ENCODE measurements at places on chromosomes 4 and X.

GRCh38 chrX:153944800-153945150 is 332 bp upstream of the RENBP start:
- H3K27ac ChIP-seq = no peak overlapping the region
- H3K4me3 ChIP-seq = peak overlapping the region; percentile 48
- no peak for DNase-seq
- no peaks in the 10 kb centered on the region for H3K4me1 ChIP-seq
- H3K27me3 ChIP-seq = no peaks in the 10 kb centered on the region

DNA sequence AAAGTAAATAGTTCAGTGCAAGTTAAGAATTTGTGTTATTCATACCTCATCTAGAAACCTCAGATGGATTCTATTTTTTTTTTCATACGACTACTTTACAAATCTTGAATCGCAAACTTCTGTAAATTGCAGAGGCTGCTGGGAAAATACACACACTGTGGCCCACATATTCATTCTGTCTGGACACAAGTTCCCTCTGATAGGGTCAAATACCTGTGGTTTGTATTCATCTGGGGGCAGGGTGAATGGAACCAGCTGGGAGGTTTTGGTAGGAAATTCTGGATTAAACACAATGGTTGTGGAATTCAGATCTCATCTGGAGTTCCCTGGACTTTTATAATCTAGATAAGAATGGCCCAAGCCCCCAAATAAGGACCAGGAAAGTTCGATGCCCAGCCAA is 56.2 kb downstream of the SPATA18 start:
- no peaks in the 10 kb centered on the region for H3K27me3 ChIP-seq
- no peak overlapping the region for H3K4me3 ChIP-seq
- no peak for DNase-seq
- no peaks in the 10 kb centered on the region for H3K36me3 ChIP-seq
- no peak overlapping the region for H3K27ac ChIP-seq

- H3K27me3 ChIP-seq = no peaks in the 10 kb centered on the region
- H3K27ac ChIP-seq = no peak overlapping the region
- no peak for DNase-seq
Measured at GRCh38 chr4:165301833-165302232, 25.6 kb upstream of the MSMO1 start.

DNA sequence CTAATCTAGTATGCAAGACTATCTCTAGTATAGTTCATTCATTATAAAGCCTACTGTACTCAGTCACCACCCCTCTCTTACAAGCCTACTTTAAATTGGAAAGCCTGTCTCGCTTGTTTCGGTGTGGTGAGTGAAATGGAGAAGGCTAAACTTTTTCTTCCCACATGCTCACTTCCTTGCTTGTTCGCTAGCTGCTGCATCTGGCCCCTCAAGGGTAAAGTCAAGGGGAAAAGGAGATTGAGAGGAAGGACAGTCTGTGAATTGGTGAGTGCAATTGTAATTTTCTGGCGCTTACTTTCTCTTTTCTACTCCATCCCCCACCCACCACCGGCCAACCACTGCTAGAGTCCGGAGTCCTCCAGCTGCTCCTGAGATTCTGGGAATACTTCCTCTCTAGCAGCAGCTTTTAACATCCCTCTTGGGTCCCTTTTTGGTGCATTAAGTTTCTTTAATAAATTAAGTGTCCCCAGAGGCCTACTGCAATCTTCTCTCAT is 12.1 kb upstream of the ARAP2 start:
- H3K27ac ChIP-seq = no peak overlapping the region
- no peak for DNase-seq
- no peak overlapping the region for H3K4me3 ChIP-seq
- H3K27me3 ChIP-seq = no peaks in the 10 kb centered on the region
- H3K4me1 ChIP-seq = no peaks in the 10 kb centered on the region

DNA sequence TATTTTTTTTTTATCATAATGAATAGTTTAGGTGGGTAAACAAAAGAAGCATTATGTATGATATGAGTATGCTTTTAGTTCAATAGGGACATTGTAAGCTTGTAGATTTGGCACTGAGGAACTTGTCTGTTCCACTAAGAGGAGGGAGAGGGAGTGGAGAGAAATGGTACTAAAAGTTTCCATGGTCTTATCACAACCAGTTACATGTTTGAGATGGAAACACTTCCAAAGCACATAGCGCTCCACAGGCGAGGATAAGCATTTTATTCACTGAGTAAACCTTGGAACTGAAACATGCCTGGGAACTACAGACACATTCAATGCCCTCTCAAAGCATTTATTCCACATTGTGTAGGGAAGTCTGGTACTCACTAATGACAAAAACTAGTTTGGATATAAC is 15.5 kb downstream of the MYOZ2 start:
- H3K36me3 ChIP-seq = peaks cover 3% of the 10 kb centered on the region
- no peak for DNase-seq
- H3K4me3 ChIP-seq = no peak overlapping the region
- H3K27me3 ChIP-seq = no peaks in the 10 kb centered on the region
- peak overlapping the region; percentile 14 for H3K27ac ChIP-seq
- H3K4me1 ChIP-seq = no peaks in the 10 kb centered on the region

DNA sequence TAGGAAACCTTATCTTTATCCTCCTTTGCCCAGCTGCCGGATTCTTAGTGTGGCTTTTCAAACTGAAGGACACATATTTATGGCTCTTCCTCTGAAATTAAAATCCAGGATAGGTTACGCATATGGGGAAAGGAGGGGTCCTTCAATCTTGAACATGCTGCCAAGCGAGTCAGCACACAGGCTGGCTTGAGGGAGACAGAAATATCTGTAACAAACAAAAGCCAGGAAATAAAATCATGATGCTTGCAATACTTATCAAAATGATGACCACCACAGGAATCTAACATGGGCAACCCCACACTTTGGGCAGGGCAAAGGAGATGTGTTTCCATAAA is 196.4 kb upstream of the LDB2 start:
- no peaks in the 10 kb centered on the region for H3K4me1 ChIP-seq
- no peak overlapping the region for H3K27ac ChIP-seq
- no peaks in the 10 kb centered on the region for H3K36me3 ChIP-seq

- no peak overlapping the region for H3K4me3 ChIP-seq
- H3K36me3 ChIP-seq = no peaks in the 10 kb centered on the region
- H3K27me3 ChIP-seq = no peaks in the 10 kb centered on the region
- no peak for DNase-seq
- H3K4me1 ChIP-seq = no peaks in the 10 kb centered on the region
- H3K27ac ChIP-seq = no peak overlapping the region
Measured at GRCh38 chr4:74174421-74174820, 16.5 kb downstream of the MTHFD2L start.

DNA sequence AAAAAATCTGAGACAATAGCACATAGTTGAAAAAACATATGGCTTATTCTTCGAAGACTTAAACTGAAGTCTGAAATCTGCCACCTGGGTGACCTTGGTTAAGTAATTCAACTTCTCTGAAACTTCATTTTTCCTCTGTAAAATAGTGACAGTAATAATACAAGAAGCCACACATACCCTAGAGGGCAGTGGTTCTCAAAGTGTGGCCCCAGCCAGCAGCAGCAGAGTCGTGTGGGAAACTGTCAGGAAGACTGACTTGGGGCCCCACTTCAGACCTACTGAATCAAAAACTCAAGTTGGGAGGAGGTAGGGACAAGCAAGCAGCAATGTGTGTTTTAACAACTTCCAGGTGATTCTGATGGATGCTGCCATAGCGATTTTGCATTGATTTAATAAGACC is 249.9 kb downstream of the HNRNPD start:
- H3K4me3 ChIP-seq = no peak overlapping the region
- no peaks in the 10 kb centered on the region for H3K4me1 ChIP-seq
- H3K27me3 ChIP-seq = no peaks in the 10 kb centered on the region
- DNase-seq = no peak
- no peaks in the 10 kb centered on the region for H3K36me3 ChIP-seq

GRCh38 chrX:149903889-149904748 is 23.1 kb downstream of the MAGEA8 start:
- no peaks in the 10 kb centered on the region for H3K27me3 ChIP-seq
- H3K4me1 ChIP-seq = no peaks in the 10 kb centered on the region
- no peaks in the 10 kb centered on the region for H3K36me3 ChIP-seq
- H3K4me3 ChIP-seq = no peak overlapping the region

- no peak overlapping the region for H3K27ac ChIP-seq
- no peaks in the 10 kb centered on the region for H3K27me3 ChIP-seq
- no peak overlapping the region for H3K4me3 ChIP-seq
- no peaks in the 10 kb centered on the region for H3K4me1 ChIP-seq
Measured at GRCh38 chr4:177558995-177559394, 116.8 kb upstream of the AGA start.

- H3K36me3 ChIP-seq = no peaks in the 10 kb centered on the region
- no peak overlapping the region for H3K27ac ChIP-seq
- no peaks in the 10 kb centered on the region for H3K27me3 ChIP-seq
- peaks cover 7% of the 10 kb centered on the region for H3K4me1 ChIP-seq
Measured at GRCh38 chr4:148429206-148429605, 13.0 kb downstream of the NR3C2 start.

DNA sequence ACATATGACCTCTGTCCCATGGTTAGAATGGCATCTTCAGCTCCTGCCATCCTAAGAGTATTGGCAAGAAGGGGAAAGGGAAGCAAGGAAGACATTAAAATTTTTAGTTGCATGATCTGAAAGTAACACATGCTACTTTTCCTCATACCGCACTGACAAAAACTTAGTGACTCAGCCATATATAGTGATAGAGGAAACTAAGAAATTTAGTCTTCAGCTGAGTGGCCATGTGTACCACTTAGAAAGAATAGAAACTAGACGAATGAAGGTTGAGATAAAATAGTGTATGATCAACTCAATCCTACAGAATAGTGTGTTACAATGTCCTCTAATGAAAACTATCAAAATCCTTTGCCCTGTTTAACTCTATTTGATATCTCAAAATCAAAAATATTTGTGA is 164.1 kb downstream of the PPP3CA start:
- no peaks in the 10 kb centered on the region for H3K27me3 ChIP-seq
- DNase-seq = no peak
- H3K36me3 ChIP-seq = no peaks in the 10 kb centered on the region
- no peaks in the 10 kb centered on the region for H3K4me1 ChIP-seq
- no peak overlapping the region for H3K4me3 ChIP-seq

DNA sequence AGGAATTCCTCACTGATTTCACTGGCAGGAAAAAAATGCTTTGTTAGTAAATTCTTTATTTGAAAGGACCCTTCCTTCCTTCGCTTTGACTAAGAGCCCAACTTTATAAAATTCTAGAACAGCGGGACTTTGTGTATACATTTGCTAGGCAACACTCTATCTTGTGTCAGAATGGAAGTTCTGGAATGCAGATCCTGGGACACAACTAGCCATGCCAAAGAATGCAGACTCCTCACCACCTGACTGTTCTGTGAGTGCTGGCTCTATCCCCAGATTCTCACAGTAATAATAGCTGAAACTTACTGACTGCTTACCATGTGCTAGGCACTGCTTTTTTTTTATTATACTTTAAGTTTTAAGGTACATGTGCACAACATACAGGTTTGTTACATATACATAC is 73.3 kb upstream of the ZDHHC15 start:
- no peak overlapping the region for H3K27ac ChIP-seq
- H3K27me3 ChIP-seq = no peaks in the 10 kb centered on the region
- H3K4me1 ChIP-seq = no peaks in the 10 kb centered on the region
- no peak overlapping the region for H3K4me3 ChIP-seq
- no peak for DNase-seq

- no peaks in the 10 kb centered on the region for H3K4me1 ChIP-seq
- no peaks in the 10 kb centered on the region for H3K36me3 ChIP-seq
- DNase-seq = no peak
Measured at GRCh38 chr4:139674875-139675550, 9.4 kb downstream of the MGST2 start.

- no peaks in the 10 kb centered on the region for H3K4me1 ChIP-seq
- DNase-seq = no peak
- H3K36me3 ChIP-seq = no peaks in the 10 kb centered on the region
- H3K4me3 ChIP-seq = no peak overlapping the region
- H3K27ac ChIP-seq = no peak overlapping the region
Measured at GRCh38 chr4:66357316-66357715, 687.0 kb upstream of the EPHA5 start.

DNA sequence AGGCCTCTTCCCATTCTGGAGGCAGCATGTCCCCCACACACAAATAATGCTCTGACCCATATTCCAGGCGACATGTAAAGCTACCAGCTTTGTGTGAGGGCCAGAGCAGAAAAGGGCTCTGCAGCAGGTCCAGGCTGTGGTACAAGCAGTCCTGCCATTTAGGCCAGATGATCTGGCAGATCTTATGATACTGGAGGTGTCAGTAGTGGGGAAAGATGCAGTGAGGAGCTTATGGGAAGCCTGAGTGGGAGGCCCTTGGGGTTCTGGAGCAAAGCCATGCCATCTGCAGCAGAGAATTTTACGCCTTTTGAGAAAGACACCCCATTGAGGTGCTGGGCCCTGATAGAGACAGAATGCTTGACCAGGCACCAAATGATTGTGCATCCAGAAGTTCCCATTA is 7.7 kb downstream of the SYN1 start:
- no peak overlapping the region for H3K27ac ChIP-seq
- DNase-seq = no peak
- H3K4me3 ChIP-seq = no peak overlapping the region
- H3K36me3 ChIP-seq = no peaks in the 10 kb centered on the region
- no peaks in the 10 kb centered on the region for H3K4me1 ChIP-seq

DNA sequence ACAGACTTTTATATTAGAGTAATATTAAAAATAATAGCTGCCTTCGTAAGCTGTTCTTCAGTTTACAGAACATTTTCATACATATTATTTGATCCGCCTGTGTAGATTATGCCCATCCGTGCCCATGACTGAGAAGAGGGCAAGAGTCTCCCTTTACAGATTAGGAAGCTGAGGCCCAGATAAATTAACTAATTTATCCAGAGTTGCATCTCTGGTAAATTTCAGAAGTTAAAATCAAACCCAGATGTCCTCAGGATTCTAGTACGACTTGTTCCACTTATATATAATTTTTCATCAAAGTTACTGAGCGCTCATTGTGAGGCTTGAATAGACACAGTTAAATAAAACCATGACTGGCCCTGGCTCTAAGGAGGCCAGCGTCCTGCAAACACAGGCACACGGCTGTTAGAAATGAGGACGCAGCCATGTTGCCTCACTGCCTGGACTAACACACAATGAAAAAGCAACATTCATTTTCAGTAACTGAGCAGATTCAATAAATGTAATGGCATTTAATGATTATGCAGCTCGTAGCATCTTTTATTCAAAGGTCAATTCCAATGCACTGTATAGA is 148.0 kb downstream of the TENM3 start:
- H3K4me3 ChIP-seq = no peak overlapping the region
- H3K36me3 ChIP-seq = no peaks in the 10 kb centered on the region
- no peaks in the 10 kb centered on the region for H3K27me3 ChIP-seq
- no peak for DNase-seq
- H3K27ac ChIP-seq = no peak overlapping the region
- no peaks in the 10 kb centered on the region for H3K4me1 ChIP-seq

- peak overlapping the region; percentile 27 for H3K27ac ChIP-seq
- H3K36me3 ChIP-seq = no peaks in the 10 kb centered on the region
- DNase-seq = no peak
- no peaks in the 10 kb centered on the region for H3K27me3 ChIP-seq
- no peak overlapping the region for H3K4me3 ChIP-seq
Measured at GRCh38 chr4:184102927-184103326, 114.7 kb downstream of the ENPP6 start.

- no peaks in the 10 kb centered on the region for H3K4me1 ChIP-seq
- H3K36me3 ChIP-seq = no peaks in the 10 kb centered on the region
- H3K27ac ChIP-seq = no peak overlapping the region
- DNase-seq = no peak
- no peak overlapping the region for H3K4me3 ChIP-seq
Measured at GRCh38 chr4:25551605-25552004, 104.0 kb upstream of the SLC34A2 start.

- no peak overlapping the region for H3K27ac ChIP-seq
- H3K27me3 ChIP-seq = no peaks in the 10 kb centered on the region
- H3K36me3 ChIP-seq = no peaks in the 10 kb centered on the region
Measured at GRCh38 chr4:66885501-66886165, 659.7 kb downstream of the CENPC start.

GRCh38 chr4:26307037-26307800 is 13.6 kb upstream of the RBPJ start:
- no peaks in the 10 kb centered on the region for H3K36me3 ChIP-seq
- H3K27me3 ChIP-seq = no peaks in the 10 kb centered on the region
- DNase-seq = no peak
- H3K27ac ChIP-seq = peak overlapping the region; percentile 12
